ENCODE measurements at places on chromosomes 2 and 18.

- no peak for DNase-seq
These were observed 26.4 kb downstream of the MYOM1 start for GRCh38 chr18:3193331-3193730.

GRCh38 chr2:3307236-3307635 lies 70.4 kb downstream of the EIPR1 start:
- DNase-seq = no peak

- DNase-seq = no peak
These were observed 77.2 kb downstream of the TCF4 start for GRCh38 chr18:55510809-55511208.

GRCh38 chr2:160890667-160891352 lies 269.4 kb upstream of the TANK start:
- no peak for DNase-seq

DNA sequence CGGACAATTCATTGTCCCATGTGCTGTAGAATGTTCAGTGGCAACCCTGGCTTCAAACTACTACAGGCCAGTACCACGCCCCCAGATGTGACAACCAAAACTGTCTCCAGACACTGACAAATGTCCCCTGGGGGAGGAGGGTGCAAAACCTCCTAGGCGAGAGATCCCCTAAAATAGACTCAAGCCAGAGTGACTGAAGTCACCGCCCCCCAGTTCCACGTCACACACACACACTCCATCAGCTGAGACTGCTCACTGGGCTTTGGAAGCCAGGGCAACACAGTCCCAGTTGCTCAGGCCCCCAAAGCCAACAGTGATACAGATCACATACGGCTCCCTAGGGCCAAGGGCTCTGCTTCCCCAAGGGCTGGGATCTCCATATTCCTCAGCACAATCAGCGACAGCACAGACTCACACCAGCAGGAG lies 19.1 kb downstream of the HDAC4 start:
- DNase-seq = peak; percentile 41

DNA sequence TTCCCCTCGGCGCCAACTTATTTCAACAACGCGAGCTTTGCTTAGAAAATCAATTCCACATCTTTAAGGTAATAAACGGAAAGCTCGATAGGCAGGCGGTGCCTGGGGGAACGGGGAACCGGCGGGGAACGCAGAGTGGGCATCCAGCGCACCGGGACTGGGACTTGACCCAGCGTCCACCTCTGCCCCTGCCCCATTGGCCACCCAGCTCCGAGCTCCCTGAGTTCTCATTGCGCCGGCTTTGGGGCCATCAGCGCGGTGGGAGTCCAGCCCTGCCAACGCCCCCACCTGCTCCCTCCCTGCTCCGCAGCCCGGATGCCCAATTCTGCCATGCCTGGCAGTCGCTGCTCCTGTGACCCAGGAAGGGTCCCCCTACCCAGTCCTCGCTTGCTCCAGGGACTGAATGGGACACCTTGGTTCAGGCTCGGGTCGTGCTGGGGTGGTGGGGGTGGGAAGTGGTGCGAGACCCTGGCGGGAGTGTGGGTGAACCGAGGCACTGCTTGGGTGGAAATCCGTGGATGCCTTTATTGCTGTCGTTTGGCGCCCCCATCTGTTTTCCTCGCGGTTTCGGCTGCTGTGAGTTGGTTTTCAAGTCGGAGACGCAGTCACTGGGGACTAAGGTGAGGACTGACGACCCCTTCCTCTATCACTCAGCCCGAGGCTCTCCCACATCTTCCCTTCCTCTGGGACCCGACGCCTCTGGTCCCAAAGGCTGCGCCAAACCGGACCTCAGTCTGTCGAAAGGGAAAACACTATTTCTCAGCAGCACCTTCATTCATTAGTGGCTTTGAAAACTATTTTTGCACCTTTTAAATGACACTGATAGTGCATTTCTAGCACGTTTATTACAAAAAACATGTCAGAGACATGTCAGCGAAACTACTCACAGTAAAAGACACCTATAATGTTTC lies 2.4 kb upstream of the EVX2 start:
- no peak for DNase-seq

DNA sequence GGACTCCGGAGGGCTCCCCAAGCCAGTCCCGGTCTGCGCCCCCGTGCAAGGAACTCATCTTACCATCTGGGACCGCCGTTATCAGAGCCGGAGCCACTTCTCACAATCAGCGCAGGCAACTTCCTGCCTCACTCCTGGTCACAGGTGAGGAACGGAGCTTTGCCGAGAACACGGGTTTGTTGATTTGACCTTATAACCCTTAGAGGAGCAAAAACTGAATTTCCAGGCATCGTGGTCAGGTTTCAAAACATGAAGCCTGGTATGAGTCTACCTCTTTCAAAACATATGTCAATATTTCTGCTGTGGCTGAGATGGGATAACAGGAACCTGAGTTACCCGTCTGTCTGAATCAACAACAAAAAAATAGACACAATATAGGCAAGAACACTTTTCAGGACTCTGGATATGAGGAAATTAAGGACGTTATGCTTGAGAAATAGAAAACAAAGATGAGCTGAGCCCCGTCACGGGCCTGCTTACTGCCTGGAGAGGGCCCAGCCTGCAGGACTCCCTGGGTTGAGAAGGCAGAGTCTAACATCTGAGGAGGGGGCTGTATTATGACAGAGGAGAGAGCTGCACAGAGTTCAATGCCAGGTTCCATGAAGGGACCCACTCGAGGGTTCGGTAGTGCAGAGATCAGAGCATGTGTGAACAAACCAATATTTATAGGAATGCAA lies 148.7 kb downstream of the NDUFA10 start:
- peak; percentile 87 for DNase-seq

GRCh38 chr2:207230261-207231105 lies 64.7 kb upstream of the KLF7 start:
- DNase-seq = no peak

Data from mesenteric fat pad (tissue), 1 donor.